Keratinocyte (primary cell): ENCODE measurements at places on chromosomes 12 and 14.

DNA sequence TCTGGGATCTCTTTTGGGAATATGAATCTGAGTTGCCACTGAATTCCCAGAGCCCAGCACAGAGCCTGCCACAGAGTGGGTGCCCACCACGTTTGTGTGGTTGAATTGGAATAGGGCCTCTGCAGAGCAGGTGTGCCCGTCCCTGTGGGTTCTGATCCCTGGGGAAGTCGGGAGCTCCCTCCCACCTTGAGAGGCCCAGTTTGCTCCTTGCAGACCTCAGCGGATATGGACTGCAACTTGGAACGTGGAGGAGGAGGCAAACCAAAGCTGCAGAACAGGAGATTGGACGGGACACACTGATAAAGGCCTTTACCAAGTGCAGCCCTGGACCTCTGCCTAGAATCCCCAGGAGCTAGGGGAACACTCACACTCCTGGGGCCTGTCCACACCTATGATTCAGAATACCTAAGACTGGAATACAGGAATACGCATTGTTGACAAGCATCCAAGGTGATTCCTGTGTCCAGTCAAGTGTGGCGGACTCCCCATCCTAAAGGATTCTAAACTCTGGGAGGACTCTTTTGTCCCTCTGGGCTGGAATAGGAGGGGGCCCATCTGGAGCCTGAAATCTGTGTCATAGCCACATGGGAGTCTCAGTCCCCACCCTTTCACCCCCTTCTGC is 2.4 kb downstream of the KRT76 start:
- DNase-seq: no peak

GRCh38 chr14:99320105-99320572 is 48.1 kb upstream of the BCL11B start:
- DNase-seq: no peak

DNA sequence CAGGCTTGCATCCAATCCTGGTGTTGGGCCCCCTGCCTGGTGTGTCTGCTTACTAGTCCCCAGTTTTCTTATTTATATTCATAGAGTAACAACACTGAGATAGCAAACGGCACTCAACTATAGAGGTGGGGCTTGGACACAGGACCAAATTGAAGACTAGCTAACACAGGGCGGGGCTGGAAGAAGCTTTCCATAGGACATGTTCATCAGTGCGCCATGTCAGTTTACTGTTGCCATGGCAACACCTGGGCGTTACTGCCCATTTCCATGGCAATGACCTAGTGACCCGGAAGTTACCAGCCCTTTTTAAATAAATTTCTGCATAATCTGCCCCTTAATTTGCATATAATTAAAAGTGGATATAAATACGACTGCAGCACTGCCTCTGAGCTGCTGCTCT is 275.5 kb upstream of the TMEM132C start:
- DNase-seq: no peak

DNA sequence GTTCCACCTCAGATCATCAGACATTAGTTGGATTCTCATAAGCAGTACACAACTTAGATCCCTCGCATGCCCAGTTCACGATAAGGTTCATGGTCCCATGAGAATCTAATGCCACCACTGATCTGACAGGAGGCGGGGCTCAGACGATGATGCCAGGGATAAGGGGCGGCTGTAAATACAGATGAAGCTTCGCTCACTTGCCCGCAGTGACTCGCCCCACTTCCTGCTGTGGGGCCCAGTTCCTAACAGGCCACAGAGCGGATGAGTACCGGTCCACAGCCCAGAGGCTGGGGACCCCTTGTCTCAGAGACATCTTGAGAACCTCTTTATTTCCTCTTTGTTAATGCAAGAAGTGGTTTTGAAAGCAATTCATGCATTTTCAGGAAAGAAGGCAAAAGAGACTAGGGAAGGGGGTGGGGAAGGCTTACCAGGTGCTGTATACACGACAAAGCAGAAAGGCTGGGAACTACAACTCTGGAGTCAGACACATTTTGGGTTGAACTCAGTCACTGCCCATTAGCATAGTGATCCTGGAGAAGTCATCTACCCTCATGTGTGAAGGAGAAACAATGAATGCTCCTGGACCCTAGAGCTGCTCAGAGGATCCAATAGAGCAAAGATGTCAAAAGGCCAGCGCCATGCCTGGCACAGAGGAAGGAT is 68.7 kb downstream of the EID3 start:
- no peak for DNase-seq

GRCh38 chr12:105724641-105725040 is 394.1 kb downstream of the C12orf75 start:
- DNase-seq: no peak

DNA sequence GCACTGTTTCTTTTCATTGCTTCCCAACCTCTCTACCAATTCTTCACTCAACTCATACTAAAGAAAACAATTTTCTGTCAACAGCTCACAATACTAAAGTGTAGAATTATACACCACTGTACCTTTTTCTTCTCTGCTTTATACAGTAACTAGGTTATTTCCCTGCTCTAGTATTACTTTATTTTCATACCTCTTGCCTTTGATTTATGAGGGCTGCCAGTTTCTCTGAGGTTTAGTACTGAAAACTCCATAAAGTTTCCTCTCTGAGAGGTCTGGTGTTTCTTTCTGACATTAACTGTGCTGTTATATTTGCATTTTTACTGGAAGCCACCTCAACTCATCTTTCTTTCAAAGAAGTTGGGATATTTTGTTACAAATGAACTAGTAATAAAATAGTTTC is 63.0 kb upstream of the GRIP1 start:
- no peak for DNase-seq

DNA sequence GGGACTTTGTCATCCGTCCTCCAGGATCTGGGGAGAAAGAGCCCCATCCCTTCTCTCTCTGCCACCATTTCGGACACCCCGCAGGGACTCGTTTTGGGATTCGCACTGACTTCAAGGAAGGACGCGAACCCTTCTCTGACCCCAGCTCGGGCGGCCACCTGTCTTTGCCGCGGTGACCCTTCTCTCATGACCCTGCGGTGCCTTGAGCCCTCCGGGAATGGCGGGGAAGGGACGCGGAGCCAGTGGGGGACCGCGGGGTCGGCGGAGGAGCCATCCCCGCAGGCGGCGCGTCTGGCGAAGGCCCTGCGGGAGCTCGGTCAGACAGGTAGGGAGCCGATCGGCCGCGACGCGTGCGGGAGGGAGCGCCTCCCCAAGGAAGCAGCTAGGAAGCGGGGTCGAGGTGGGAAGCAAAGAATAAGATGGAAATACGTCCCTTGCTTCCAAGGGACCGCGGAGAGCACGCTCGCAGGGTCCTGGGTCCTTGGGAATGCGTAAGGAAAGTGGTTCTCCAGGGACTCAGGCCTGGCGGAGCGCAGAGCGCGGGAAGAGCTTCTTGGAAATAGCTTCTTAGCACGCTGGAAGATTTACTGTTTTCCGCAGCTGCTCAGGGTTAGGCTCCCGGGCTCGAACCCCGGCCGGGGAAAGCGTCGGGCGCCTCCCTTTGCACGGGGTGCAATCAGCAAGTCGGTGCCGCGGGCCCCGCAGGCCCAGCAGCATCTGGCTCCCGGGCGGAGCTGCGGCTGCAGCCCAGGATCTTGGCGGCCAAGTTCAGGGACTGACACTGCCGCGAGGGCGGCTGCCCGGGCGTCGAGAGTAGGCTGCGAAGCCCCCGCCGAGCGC is 457 bp downstream of the SOCS2 start:
- no peak for DNase-seq

DNA sequence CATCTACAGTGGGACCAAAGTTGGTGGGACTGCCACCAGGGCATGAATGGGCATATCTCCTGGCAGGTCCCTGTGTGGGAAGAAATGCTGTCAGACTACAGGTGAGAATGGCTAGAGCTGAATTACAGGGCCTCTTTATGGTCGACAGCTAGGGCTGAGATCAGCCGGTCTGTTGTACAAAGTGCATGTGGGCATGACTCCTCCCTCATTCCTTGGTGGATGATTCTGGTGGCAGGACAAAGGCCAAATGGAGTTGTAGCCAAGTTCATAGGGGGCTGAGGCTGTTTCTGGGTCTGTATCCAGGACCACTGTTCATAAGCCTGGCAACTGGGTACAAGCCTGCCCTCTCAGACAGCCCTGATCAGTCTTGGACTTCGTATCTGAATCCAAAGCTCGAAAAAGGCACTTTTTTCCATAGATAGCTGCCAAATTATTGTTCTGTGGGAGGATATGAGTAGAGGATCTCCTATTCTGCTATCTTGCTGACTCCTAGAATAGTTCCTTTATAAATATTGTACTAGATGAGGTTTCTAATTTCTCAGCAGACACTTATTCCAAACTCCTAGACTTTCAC is 460.8 kb downstream of the TMEM117 start:
- DNase-seq: no peak

DNA sequence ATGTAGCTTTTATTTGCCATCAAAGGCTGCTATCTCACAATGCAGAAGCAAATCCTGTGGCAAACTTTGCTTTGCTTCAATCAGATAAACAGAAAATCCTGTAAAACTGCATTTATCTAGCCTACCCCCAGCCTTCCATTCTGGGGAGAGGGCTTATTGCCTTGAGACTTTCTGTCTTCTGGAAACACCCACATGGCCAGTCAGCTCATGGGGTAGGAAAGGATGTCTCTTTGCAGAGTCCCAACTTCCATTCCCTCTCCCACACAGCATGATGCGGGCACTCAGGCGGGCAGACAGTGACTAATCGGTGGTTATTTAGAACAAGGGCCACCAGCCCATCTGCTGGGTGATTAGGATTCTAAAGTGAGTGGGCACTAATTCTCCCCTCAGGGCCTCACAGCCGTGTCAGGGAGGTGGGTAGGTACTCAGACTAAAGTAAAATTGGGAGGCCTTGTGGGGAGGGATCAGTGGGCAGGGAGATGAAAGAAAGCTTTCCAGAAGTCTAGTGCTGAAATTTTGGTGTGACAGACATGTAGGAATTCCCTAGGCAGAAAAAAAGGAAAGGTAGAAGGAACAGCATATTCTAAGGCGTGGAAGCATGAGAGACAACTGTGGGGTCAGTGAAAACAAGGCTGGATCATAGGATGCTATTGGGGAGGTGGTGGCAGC is 720.5 kb downstream of the VRK1 start:
- no peak for DNase-seq

DNA sequence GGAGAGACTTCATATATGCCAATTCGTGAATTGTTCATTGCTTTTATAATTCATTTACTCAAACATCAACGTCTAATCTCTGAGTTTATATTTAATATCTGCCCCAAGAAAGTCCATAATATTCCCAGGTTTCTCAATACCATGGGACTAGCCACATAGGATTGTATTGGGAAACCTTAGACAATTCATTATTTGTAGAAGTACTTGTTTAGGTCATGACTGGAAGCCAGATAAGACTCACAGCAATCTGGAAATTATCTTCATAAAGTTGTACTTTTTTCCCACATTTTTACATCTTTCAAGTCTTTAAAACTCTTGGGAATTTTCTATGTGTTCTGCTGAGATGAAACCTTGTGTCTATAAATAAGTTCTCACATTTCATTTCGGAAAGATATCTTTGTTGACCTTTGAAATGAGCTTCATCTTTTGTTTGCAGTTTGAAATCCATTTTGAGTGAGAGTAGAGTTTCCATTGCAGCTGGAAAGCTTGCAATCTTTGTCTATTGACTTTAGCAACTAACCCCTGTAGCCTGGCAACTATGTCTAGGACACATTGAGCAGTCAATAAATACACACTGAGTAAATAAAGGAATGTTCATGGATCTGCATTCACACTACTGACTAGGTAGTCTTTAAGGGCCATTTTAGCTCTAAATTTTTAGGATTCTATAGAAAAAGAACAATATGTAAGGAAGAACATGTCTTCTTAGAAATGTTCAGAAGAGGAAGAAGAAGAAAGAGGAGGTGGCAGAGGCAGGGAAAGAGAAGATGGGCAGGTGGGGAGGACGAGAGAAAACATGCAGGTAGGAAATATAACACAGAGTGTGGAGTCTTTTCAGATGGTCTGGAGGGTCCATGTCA is 154.4 kb downstream of the LRIG3 start:
- no peak for DNase-seq

- DNase-seq: no peak
These were observed 41.1 kb upstream of the TSPAN9 start for GRCh38 chr12:3035815-3036702.

DNA sequence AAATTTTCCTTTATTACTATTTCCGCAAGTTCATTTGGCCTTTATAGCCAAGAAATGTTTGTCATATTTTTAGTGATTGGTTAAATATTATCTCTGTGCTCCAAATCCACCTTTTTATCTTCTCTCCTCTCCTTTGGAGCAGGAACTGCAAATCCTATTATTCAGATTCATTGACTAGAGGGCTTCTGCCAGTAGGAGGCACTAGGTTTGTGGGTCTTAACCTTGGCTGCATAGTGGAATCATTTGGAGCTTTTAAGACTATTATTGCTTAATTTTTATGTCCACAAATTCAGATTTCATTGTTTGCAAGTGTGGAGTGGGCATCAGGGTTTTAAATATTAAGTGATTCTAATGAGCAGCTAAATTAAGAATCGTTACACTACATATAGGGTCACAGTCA is 75.3 kb upstream of the SYT10 start:
- DNase-seq: no peak

DNA sequence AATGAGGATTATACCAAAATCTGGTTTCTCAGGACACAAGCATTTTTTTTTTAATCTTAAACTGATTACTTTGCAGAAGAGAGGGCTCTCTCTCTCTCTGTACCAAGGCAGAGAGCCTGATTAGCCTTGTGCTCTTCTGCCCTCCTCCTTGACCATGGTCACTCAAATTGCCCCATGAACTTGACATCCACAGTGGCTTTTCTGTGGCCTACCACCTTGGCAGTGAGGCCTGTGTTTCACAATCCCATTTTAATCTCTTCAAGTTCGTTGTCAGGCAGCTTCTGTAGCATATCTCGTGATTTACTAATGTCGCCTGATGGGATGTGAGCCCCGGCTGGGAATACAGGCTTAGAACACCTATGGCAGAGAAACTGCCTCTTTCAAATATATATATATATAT is 30.7 kb upstream of the PWP1 start:
- no peak for DNase-seq

DNA sequence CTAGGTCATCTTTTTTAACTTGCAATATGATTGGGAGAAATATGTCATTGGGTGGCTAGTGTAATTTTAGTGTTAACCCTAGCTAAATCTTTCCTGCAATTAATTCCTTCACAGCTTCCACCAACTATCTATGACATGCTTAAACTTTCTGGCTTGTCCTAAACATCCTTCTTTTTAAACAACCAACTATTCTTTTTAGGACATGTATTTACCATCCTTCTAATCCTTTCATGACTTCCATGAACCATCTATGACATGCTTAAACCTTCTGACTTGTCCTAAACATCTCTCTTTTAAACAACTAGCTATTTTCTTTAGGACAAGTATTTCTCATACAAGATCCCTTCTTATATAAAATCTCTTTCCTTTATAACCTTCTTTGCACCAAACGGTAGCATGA is 179.6 kb upstream of the PDZRN4 start:
- no peak for DNase-seq
